NCI-H1694 treated with DMSO at 0.1 percent for 48 hours (cell line): ENCODE measurements at places on chromosomes 6 and 20.

GRCh38 chr6:87993356-87993755 is 54.3 kb upstream of the SPACA1 start:
- no peak for DNase-seq

- no peak for DNase-seq
Observed at GRCh38 chr20:10472871-10473270, 37.8 kb downstream of the SLX4IP start.

GRCh38 chr6:81999826-82000225 is 247.3 kb upstream of the TENT5A start:
- no peak for DNase-seq

DNA sequence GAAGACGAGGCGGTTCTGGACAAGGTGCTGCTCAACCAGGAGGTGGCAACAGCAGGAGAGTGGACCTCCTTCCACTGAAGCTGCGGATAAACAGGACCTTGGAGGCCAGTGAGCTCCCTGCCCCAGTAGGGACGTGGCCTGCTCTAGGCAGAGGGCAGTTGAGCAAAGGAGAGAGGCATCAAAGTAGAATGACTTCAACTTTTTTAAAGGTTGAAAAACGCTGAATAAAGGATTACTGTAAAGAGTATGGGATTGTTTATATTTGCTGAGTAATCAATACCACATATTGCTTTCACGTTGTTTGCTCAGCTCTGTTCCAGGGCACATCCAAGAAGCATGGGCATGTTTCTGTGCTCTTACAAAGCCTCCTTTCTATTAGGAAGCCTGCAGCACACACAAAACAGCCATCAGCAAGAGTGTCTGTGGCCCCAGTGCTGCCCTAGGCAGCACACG is 48.1 kb downstream of the ERMARD start:
- DNase-seq = no peak

- no peak for DNase-seq
Observed at GRCh38 chr20:41380551-41381193, 14.1 kb upstream of the EMILIN3 start.

DNA sequence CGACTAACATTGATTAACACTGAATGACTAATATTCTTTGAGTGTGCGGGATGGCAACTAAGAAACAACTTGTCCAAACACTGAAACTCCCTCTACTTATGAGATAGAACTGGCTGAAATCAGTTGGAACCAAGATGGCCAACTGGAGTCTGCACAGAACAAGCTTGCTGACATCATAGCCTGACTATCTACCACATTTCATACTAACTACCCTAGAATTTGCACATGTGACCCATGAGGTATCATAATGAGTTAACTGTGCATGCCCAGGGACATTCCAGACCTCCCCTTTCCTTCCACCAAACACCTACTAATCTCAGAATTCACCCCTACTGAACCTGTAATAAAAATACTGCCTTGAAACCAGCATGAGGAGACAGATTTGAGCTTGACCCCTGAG is 43.2 kb downstream of the PHIP start:
- no peak for DNase-seq

DNA sequence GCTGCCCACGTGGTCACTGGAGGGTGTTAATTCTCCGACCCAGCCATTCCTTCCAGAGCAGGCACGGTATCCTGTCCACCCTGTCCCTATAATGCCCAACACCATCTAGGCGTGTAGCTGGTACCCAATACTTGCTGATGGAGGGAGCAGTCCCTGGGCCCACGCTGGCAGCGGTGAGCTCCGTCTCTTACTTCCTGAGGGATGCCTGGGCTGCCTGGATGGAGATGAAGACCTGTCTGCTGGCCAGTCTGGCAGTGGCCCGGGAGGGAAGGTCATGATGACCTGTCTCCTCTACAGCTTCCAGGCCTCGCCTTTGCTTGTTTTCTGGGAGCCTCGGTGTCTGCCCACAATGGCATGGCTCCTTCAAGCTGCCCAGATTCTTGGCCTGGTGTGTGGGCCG is 297.9 kb upstream of the SUPT3H start:
- DNase-seq = no peak
